Omental fat pad (tissue), 4 donors: ENCODE measurements at places on chromosomes 3 and 15.

GRCh38 chr3:33975463-33975862 is 177.0 kb downstream of the PDCD6IP start:
- no peak for DNase-seq

GRCh38 chr3:184945886-184946625 is 134.1 kb downstream of the VPS8 start:
- no peak for DNase-seq

GRCh38 chr3:187305881-187306280 is 14.3 kb upstream of the MASP1 start:
- no peak for DNase-seq

DNA sequence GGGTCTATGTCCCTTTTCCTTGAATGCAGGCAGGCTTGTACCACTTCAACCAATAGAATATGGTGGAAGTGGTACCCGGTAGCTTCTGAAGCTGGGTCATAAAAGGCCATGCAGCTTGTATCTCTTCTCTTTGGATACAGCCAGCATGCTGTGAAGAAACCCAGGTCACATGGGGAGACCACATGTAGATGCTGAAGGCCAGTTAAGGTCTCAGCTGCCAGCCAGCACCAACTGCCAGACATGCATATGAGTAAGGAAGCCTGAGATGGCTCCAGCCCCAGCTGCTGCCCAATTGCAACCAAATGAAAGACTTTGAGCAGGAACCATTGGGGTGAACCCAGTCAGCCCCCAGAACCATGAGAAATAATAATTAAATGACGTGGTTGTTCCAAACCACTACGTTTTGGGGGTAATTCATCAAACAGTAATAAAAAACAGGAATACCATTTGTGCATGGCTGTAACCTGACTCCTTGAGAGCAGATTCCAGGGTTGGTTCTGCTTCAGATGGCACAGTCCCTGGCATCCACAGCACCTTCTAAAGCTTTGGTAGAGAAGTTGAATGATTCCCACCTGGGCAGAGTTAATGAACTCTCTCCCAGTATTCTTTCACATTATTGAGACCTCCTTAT is 3.8 kb downstream of the RBP2 start:
- no peak for DNase-seq

GRCh38 chr15:68782589-68783161 is 38.0 kb downstream of the ANP32A start:
- DNase-seq = no peak

- no peak for DNase-seq
Observed at GRCh38 chr15:67405208-67406191, 115.4 kb upstream of the C15orf61 start.

DNA sequence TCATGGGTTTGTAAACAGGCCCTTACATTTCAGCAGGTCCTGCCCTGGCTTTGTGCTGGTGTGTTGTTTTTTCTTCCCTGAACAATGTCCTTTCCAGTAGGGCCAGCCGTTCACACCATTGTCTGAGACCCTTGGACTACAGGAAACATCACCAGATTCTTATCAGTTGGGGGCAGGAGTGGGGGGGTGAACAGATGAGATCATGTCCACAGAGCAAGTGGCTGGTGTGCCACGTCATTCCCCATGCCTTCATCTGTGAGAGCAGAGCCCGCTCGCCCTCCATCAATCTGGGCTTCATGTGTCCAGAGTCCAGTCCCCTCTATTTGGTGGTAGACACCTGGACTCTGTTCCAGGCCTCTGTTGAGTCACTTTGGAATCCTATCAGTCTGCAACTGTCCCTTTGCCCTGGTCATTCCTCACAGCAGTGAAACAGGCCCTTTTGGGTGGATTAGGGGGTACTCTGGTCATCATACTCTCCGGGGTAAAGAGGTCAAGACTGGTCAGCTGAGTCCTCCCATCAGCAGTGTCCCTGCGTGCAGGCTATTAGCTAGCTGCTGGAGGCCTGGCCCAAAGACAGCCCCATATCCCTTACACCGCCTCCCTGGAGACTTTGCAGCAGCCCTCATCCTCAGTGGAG is 15.0 kb downstream of the SEMA3G start:
- peak; percentile 14 for DNase-seq

DNA sequence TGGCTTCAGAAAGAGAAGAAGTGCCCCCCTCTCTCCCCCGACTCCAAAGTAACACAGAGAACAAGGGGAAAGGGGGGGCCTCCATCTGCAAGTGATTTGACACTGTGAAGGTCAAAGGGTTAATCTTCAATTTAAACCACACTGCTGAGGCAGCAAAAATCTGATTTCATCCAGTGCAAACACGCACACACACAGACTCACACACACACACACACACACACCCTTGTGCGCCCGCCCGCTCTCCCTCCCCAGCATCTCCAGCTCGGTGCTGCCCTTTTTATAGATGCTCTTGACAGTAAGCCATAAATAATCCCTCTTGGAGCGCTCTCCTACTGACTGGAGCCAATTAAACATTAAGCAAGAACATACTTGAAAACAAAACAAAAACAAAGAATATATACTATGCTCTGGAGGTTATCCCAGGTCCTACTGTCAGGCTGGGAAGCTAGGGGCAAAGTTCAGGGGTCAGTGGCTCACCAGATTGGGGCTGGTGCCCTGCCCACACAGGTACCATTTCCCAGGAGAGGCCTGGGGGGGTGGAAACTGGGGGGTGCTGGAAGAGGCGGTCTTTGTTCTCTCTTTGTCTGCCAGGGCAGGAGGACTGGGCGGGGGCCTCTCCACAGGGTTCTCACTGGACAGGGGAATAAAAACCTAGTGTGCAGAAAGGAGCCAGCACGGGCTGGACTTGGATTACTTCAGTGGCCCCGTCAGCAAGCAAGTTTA is 16.3 kb downstream of the BMF start:
- DNase-seq = no peak
